Activated T-helper 1 cell treated with anti-CD3 and anti-CD28 coated beads, Interleukin-12 subunit alpha, Interleukin-12 subunit beta, Interleukin-2, Interleukin-4 antibody, amounts not matched to agents 30 ng/mL and 10 ng/mL and 1 ng/mL, durations not matched to agents 14 hours and 24 hours and 36 hours (primary cell): ENCODE measurements at places on chromosomes 5 and 9. TPM values are rescaled to one million over a fixed set of nuclear protein-coding genes. Genes with fewer than 3 reads are reported as not detected.
A peak's percentile ranks its signal among the peaks of the same experiment; 100 is the strongest.

TRIM36 gene
- not detected in 2 replicates for total RNA-seq

GPR150 gene
- total RNA-seq: 0.22 and 0.26 TPM in 2 replicates

SLC6A18 gene
- not detected in 2 replicates for total RNA-seq

OMD gene
- not detected in 2 replicates for total RNA-seq

FST gene
- 0.17 and 0.31 TPM in 2 replicates for total RNA-seq

CLINT1 gene
- 90.5 and 93.1 TPM in 2 replicates for total RNA-seq

HTR1A gene
- not detected in 2 replicates for total RNA-seq

DNA sequence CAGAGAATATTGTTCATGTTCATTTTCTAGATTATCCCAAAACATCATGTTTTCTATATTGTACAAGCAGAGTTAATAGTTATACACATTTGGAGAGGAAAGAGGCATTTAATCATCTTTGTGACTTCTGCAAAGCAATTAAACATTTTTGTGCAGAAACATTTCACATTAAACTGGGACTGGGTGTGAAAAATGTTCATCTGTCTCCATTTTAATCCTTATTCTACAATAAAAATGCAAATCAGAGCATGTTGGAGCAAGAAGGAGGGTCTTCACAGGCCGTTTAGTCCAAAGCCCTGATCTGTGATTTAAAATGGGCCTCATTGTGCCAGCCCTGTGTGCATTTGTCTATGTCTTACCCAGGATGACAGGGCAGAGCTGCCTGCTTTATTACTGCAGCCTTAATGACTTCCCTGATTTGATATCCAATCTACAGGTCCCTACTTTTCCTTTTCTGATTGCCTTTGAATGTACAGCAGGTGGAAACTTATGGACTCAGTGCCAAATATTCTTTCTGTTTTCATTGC, 183.5 kb downstream of the CAVIN4 start:
- DNase-seq: no peak
- H3K27me3 ChIP-seq: no peaks in the 10 kb centered on the region
- no peaks in the 10 kb centered on the region for H3K4me1 ChIP-seq
- H3K4me3 ChIP-seq: no peak overlapping the region

GRCh38 chr9:134333234-134333873, 7.1 kb downstream of the RXRA start:
- H3K4me3 ChIP-seq: no peak overlapping the region
- no peak for DNase-seq
- H3K36me3 ChIP-seq: no peaks in the 10 kb centered on the region
- H3K27ac ChIP-seq: no peak overlapping the region

DNA sequence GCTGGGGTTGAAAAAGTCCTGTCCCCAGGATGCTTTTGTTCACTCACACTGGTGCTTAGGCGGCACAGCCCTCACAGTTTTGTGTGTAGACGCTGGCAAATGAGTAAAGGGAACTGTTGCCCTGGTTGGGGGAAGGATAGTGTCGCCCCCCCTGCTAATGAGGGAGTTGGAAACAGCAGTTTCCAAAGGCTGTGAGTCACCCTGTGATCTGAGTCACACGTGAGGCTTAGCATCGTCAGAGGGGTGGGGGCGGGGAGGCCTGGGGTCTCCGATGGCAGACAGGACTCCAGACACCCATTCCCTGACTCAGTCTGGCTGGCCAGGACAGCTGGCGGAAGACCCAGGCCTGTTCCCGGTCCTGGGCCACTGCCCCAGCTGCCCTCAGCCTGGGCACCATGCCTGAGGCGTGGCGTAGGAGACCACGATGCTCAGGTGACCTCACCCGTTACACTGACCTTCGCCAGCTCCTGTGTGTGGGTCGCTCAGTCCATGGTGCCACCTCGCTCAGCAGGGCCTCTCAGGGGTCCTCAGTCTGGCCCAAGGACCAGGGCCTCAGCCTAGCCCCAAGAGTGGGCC, 2.9 kb downstream of the DNAJB5 start:
- H3K4me1 ChIP-seq: peaks cover 71% of the 10 kb centered on the region
- H3K4me3 ChIP-seq: peak overlapping the region; percentile 48
- peaks cover 11% of the 10 kb centered on the region for H3K36me3 ChIP-seq
- DNase-seq: no peak

- DNase-seq: no peak
- no peaks in the 10 kb centered on the region for H3K4me1 ChIP-seq
- no peak overlapping the region for H3K27ac ChIP-seq
These were observed 10.6 kb downstream of the IRX1 start for GRCh38 chr5:3606121-3606831.

- H3K27me3 ChIP-seq: no peaks in the 10 kb centered on the region
- no peak for DNase-seq
- no peaks in the 10 kb centered on the region for H3K36me3 ChIP-seq
- H3K4me3 ChIP-seq: peak overlapping the region; percentile 84
- peak overlapping the region; percentile 94 for H3K27ac ChIP-seq
These were observed 3.7 kb upstream of the RNF44 start for GRCh38 chr5:176540956-176541337.

DNA sequence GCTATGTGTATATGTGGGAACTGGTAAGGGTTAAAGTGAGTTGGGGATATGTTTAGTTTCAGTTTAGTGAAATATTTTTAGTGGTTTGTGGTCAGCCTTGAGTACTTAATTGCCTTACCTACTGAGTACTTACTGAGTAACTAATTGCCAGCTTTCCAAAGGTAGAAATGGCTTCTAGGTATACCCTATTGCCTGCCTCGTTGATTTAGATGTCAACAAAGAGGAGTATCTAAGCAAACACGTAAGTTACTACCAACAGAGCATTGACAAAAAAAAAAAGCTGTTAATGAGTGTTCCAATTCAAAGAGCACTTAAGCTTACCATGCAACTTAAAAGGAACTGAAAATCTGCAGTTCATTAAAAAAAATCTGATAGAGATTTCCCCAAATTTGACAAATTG, 8.8 kb downstream of the ATP10B start:
- H3K27ac ChIP-seq: no peak overlapping the region
- no peak for DNase-seq
- H3K36me3 ChIP-seq: no peaks in the 10 kb centered on the region
- H3K4me3 ChIP-seq: no peak overlapping the region
- no peaks in the 10 kb centered on the region for H3K4me1 ChIP-seq
- peaks cover 4% of the 10 kb centered on the region for H3K27me3 ChIP-seq

- DNase-seq: no peak
- no peaks in the 10 kb centered on the region for H3K27me3 ChIP-seq
- no peak overlapping the region for H3K4me3 ChIP-seq
- peaks cover 11% of the 10 kb centered on the region for H3K4me1 ChIP-seq
These were observed 155.4 kb downstream of the DOCK8 start for GRCh38 chr9:370086-370485.

DNA sequence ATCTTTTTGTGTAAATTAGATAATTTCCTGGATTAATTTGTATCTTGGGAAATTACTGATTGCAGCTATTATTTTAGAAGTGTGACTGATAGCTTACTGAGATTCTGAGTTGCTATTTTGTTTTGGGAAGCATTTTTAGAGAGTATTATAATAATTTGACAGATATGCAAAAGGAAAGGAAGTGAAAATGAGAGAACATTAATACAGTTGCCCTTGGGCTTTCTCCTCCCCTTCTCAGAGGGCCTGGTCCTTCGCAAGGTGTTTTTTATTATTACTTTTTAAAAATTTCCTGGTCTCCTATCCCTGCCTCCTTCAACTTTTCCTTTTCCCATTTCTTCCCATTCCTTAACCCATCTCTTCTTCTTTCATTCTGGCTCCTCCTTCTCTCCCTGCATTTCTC, 32.6 kb downstream of the UBAP1 start:
- peaks cover 4% of the 10 kb centered on the region for H3K4me1 ChIP-seq
- H3K4me3 ChIP-seq: no peak overlapping the region
- no peaks in the 10 kb centered on the region for H3K27me3 ChIP-seq
- DNase-seq: no peak

GRCh38 chr5:96377167-96377566, 55.9 kb downstream of the PCSK1 start:
- H3K27ac ChIP-seq: no peak overlapping the region
- no peaks in the 10 kb centered on the region for H3K36me3 ChIP-seq
- peaks cover 29% of the 10 kb centered on the region for H3K27me3 ChIP-seq

- peaks cover 16% of the 10 kb centered on the region for H3K27me3 ChIP-seq
- H3K4me3 ChIP-seq: peak overlapping the region; percentile 75
- no peak for DNase-seq
- H3K4me1 ChIP-seq: peaks cover 43% of the 10 kb centered on the region
- H3K36me3 ChIP-seq: peaks cover 6% of the 10 kb centered on the region
- no peak overlapping the region for H3K27ac ChIP-seq
These were observed 595 bp downstream of the PDLIM7 start for GRCh38 chr5:177496727-177497291.

- no peak overlapping the region for H3K27ac ChIP-seq
- H3K4me3 ChIP-seq: no peak overlapping the region
- DNase-seq: no peak
- H3K27me3 ChIP-seq: peaks cover 6% of the 10 kb centered on the region
These were observed 60.4 kb downstream of the FOXI1 start for GRCh38 chr5:170166101-170166500.

- peaks cover 5% of the 10 kb centered on the region for H3K4me1 ChIP-seq
- H3K36me3 ChIP-seq: no peaks in the 10 kb centered on the region
- H3K27me3 ChIP-seq: no peaks in the 10 kb centered on the region
- no peak overlapping the region for H3K4me3 ChIP-seq
- peak; percentile 74 for DNase-seq
- H3K27ac ChIP-seq: no peak overlapping the region
These were observed 17.3 kb upstream of the ODF2 start for GRCh38 chr9:128438343-128439109.

- H3K4me1 ChIP-seq: no peaks in the 10 kb centered on the region
- H3K4me3 ChIP-seq: no peak overlapping the region
- no peak for DNase-seq
- no peak overlapping the region for H3K27ac ChIP-seq
- no peaks in the 10 kb centered on the region for H3K36me3 ChIP-seq
These were observed 364.6 kb downstream of the DMRT2 start for GRCh38 chr9:1414711-1415131.

GRCh38 chr5:105688227-105688792, 1982.4 kb downstream of the EFNA5 start:
- no peak for DNase-seq
- H3K4me1 ChIP-seq: no peaks in the 10 kb centered on the region
- H3K4me3 ChIP-seq: no peak overlapping the region
- no peaks in the 10 kb centered on the region for H3K27me3 ChIP-seq
- no peak overlapping the region for H3K27ac ChIP-seq
- H3K36me3 ChIP-seq: no peaks in the 10 kb centered on the region

DNA sequence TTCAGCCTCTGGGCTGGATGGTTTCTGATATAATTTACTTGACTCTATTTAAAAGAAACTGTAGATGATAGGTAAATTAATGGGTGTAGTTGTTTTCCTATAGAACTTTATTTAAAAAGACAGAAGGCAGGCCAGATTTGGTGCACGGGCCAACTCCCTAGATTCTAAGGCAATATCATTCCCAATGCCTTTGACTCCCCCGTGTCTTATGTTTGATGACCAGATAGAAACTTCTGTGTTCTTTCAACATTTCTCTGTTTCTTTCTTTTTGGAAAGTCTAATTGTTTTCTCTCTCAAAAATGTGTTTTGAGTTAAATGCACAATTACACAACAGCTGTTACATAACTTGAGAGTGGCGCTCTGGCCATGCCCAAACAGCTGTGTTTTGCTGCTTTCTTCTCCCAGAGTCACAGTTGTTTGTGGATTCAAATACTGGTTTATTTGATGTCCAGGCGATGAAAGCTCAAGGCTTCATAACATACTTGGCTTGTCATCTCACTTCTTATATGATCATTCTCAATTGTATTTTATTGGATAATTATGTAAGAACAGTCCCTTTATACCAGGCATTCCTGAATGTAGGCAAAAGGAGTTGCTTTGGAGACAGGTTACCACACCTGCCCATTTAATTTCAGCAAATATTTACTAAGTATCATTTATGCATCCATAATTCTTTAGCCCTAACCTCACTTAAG, 1.7 kb upstream of the ALDH1A1 start:
- H3K4me1 ChIP-seq: no peaks in the 10 kb centered on the region
- no peak overlapping the region for H3K4me3 ChIP-seq
- peaks cover 15% of the 10 kb centered on the region for H3K27me3 ChIP-seq
- H3K27ac ChIP-seq: no peak overlapping the region

DNA sequence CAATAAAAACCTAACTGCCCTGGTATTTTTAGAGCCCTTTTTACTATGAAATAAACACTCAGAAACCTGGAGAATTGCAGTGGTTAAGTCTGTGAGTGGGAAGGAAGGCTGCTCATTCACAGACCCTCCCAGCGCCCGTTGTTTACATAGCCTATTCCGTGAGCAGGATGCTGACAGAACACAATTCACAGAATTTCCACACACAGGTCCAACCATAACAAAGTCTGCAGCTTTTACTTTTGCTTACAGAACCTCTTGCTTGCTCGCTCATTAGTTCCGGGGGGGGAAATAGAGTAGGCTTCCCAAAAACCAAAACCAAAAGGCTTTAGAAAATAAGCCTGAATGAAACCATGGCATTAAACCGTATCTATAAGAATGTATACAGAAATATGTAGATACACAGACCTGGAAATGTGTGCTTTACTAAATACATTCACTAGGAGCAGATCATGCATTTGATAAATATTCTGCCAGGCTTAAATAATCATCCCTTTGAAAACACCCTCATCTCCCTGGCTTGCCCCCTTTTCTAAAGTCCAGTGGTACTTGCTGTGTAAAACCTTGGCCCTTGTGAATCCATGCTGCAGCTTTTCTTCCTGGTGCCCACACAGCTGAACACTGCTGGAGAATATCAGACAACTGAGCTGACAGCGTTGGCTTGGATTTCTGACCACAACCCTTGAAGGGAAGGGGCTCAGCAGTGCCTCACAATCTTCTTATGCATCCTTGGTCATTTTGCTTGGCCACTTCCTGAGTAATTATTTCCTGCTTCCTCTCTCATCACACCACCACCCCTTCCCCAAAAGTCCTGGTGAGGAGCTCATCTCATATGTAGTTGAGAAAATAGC, 128.0 kb downstream of the FANCC start:
- peak overlapping the region; percentile 67 for H3K4me3 ChIP-seq
- peak; percentile 49 for DNase-seq
- peak overlapping the region; percentile 83 for H3K27ac ChIP-seq
